ENCODE measurements at places on chromosomes 16 and 17.

GRCh38 chr16:72646615-72647014, 401.3 kb downstream of the ZFHX3 start:
- no peak for DNase-seq

DNA sequence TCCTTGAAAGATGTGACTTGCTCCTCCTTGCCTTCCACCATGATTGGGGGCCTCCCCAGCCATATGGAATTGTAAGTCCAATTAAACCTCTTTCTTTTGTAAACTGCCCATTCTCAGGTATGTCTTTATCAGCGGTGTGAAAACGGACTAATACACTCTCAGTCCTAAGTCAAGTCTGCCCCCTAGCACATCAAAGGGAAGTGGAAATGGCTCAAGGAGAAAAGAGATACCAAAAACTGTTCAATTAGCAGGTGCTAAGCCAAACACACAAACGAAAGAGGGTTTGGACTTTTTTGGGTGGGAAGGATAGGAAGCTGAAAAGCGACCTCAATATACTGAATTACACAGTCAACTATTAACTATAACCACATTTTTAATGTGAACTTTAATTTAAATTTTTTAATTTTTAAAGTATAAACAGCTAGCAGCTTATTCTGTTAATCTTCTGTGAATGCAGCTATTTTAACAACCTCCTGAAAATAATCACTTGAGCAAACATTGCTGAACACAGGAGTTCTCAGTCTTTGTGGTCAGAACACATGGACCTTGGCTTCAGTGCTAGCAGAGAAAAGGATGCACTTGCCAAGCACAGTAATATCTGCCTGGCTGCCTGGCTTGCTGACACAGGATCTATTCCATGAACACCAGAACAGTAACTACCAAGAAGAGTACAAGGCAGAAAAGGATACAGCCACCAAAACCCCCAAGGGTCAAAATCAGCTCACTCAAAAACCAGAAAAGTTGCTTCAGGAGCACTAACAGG, 10.9 kb downstream of the ZNF18 start:
- DNase-seq = no peak

GRCh38 chr17:19263641-19264051, 26.5 kb downstream of the EPN2 start:
- no peak for DNase-seq

GRCh38 chr16:69087161-69087581, 18.3 kb upstream of the HAS3 start:
- no peak for DNase-seq

- DNase-seq = no peak
These were observed 27.6 kb upstream of the ST6GALNAC2 start for GRCh38 chr17:76612977-76613851.

DNA sequence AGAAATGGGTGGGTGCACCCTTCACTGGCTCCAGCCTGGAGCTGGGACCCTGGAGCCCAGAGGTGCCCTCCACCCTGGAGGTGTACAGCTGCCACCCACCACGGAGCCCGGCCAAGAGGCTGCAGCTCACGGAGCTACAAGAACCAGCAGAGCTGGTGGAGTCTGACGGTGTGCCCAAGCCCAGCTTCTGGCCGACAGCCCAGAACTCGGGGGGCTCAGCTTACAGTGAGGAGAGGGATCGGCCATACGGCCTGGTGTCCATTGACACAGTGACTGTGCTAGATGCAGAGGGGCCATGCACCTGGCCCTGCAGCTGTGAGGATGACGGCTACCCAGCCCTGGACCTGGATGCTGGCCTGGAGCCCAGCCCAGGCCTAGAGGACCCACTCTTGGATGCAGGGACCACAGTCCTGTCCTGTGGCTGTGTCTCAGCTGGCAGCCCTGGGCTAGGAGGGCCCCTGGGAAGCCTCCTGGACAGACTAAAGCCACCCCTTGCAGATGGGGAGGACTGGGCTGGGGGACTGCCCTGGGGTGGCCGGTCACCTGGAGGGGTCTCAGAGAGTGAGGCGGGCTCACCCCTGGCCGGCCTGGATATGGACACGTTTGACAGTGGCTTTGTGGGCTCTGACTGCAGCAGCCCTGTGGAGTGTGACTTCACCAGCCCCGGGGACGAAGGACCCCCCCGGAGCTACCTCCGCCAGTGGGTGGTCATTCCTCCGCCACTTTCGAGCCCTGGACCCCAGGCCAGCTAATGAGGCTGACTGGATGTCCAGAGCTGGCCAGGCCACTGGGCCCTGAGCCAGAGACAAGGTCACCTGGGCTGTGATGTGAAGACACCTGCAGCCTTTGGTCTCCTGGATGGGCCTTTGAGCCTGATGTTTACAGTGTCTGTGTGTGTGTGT, 46.8 kb downstream of the IL21R start:
- no peak for DNase-seq

Data from NCI-H226 (cell line).